ENCODE measurements at places on chromosomes 4 and X. TPM values are rescaled to one million over a fixed set of nuclear protein-coding genes. Genes with fewer than 3 reads are reported as not detected.

Gene TLR6
- total RNA-seq = 60.6 TPM

- no peak for DNase-seq
These were observed 44.9 kb downstream of the CXCL1 start for GRCh38 chr4:73914071-73914470.

DNA sequence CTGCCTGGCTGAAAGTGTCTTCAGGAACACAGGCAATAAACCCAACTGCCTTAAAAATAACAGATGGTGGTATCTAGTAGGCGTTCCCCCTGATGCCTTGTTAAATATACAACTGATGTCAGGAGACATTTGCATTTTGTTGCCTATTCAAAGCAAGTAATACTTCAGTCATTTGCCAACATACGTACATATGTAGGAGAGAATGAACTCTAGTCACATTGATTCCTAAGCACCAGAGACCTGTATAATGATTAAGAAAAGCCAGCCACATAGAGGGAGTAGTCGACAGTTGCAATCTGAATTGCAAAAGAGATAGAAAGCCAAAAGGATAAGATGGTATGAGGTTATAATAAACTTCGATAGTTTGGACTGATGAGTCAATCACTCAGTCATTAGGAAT is 191.0 kb upstream of the EMCN start:
- no peak for DNase-seq

Gene NAP1L2
- total RNA-seq = 2.0 TPM

DNA sequence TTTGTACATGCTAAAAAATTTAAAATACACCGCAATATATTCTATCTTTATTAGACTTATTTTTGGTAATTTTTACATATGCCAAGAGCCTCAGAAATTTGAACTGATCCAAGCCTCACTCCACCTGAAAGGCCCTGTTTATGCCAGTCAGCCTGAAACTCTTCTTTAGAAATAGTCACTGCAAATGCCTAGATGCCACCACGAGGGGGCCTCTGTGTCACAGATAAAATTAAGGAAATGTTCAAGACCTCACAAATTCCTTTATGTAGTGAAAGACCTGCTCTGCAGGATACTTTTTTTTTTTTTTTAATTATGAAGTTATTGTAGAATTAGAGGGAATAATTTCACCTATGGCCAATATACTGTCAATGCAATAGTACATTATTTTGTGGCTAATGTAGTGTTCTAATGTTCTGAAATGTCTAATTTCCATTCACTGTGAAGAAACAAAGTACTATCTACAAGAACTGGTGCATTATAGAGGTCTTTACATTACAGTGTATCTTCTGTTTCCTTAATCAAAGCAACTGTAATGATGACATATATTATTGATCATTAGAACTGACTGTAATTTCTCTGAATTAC is 69.8 kb downstream of the DTHD1 start:
- DNase-seq = peak; percentile 77

Gene NR0B1
- total RNA-seq = not detected

Gene NXF2B
- total RNA-seq = not detected

- DNase-seq = peak; percentile 87
These were observed 29.6 kb upstream of the CHRNA9 start for GRCh38 chr4:40305328-40306170.

Gene CORIN
- 0.25 TPM for total RNA-seq

- DNase-seq = no peak
These were observed 54.8 kb downstream of the ADAM29 start for GRCh38 chr4:174972911-174973310.

- no peak for DNase-seq
These were observed 104.7 kb upstream of the SORBS2 start for GRCh38 chr4:185916683-185917082.

Gene CCKAR
- total RNA-seq = not detected

- no peak for DNase-seq
These were observed 27.5 kb upstream of the CXCL13 start for GRCh38 chr4:77578145-77578544.

Gene NALF2
- not detected for total RNA-seq

DNA sequence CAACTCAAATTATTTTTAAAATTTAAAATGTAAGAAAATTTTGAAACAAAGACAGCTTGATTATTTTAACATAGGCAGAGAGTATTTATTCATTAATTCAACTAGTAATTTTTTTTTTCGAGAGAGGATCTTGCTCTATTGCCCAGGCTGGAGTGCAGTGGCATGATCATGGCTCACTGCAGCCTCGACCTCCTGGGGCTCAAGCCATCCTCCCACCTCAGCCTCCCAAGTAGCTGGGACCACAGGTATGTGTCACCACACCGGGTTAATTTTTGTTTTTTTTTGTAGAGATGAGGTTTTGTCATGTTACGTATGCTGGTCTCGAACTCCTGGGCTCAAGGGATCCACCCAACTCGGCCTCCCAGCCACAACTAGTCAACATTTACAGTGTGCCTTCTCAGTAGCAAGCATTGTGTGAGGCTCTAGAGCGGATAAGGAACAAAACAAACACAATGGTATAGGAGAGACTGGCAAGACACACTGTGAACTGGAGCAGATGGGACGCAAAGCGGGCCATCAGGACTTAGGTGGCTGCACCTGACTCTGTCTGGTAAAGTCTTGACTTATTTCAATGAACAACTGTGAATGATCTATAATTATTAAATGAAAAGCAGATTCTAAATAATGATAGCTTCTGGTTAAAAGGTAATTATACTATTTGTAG is 21.6 kb downstream of the SETD7 start:
- no peak for DNase-seq

DNA sequence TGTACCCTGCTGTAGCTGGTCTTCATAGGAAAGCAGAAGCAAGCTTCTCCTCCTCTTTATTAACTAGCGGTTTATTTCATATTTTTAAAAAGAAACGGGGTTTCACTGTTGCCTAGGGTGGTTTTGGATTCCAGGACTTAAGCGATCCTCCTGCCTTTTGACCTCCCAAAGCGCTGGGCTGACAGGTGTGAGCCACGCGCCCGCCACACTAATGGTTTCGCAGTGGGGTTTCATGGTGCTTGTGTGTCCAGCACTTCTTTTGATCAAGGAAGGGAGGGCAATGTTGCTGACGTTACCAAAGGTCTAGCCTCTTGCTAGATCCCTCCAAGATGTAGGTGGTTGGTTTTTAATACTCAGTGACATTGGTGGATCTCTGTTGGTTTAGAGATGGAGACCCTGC is 1.4 kb downstream of the MAEA start:
- DNase-seq = no peak

Gene USP26
- total RNA-seq = not detected

GRCh38 chrX:153999359-154000037 is 20.2 kb downstream of the IRAK1 start:
- no peak for DNase-seq

DNA sequence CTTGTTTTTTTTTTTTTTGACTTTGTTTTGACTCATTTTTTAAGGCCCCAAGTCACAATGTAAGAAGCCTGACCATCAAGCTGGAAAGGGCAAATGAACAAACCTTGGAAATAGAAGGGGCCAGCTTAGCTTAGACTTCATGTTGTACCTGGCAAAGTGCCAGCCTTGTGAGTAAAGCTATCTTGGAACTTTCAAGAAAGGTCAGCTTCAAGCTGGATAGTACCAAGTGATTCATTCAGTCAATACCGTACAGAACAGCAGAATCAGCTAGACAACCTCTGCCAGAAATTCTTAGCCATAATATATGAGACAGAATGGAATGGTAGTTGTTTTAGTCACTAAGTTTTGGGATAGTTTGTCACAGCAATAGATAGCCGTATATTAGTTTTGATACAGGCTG is 1492.2 kb upstream of the TENM3 start:
- no peak for DNase-seq

Gene TMEM144
- total RNA-seq = 0.07 TPM

Gene SYN1
- not detected for total RNA-seq

Gene STK32B
- 0.22 TPM for total RNA-seq
